Activated T-helper 2 cell treated with anti-CD3 and anti-CD28 coated beads, Interferon-gamma antibody, Interleukin-2, Interleukin-4, amounts not matched to agents 10 μg/mL and 5 μg/mL and 100 μg/mL, durations not matched to agents 14 hours and 24 hours and 36 hours (primary cell): ENCODE measurements at places on chromosomes 12 and 14. TPM values are rescaled to one million over a fixed set of nuclear protein-coding genes. Genes with fewer than 3 reads are reported as not detected.

The DPPA3 gene
- not detected in 2 replicates for total RNA-seq

The LRP1-AS gene
- not detected in 2 replicates for total RNA-seq

The TMPRSS12 gene
- not detected in 2 replicates for total RNA-seq

The RPGRIP1 gene
- total RNA-seq: not detected in 2 replicates

The AREL1 gene
- 40.0 and 46.9 TPM in 2 replicates for total RNA-seq

The PPP2R5E gene
- 44.1 and 47.6 TPM in 2 replicates for total RNA-seq

The GPR132 gene
- total RNA-seq: 27.1 and 29.8 TPM in 2 replicates

The TDP1 gene
- total RNA-seq: 95.6 and 97.5 TPM in 2 replicates

The LGALS3 gene
- 14.8 and 18.7 TPM in 2 replicates for total RNA-seq

The MDGA2 gene
- not detected in 2 replicates for total RNA-seq

The C12orf57 gene
- total RNA-seq: 158 and 173 TPM in 2 replicates

The DEPDC4 gene
- 1.7 and 1.8 TPM in 2 replicates for total RNA-seq

The PRICKLE1 gene
- 0.05 TPM in 1 of 2 replicates, not detected in the other for total RNA-seq

The NPC2 gene
- total RNA-seq: 17.8 and 19.2 TPM in 2 replicates

- no peak for DNase-seq
- no peaks in the 10 kb centered on the region for H3K4me1 ChIP-seq
- H3K4me3 ChIP-seq: no peak overlapping the region
Measured at GRCh38 chr14:79540394-79540793, 670.9 kb downstream of the DIO2 start.

DNA sequence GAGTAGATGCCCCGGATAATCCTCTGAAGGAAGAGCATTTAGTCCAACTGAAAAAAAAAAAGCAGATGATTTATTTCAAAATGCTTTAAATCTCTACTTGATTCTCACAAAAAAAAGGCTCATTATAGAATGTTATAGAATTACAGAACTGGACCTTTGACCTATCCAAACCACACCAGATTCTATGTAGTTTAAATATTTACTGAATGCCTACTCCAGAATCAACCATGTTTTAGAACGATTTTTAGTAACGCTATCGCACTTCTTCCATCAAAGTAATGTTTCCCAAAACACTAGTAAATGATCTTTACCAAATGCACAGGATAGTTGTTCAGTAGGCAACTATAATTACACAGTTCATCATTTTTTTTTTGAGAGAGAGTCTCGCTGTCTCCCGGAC lies 2.6 kb downstream of the RPS29 start:
- H3K36me3 ChIP-seq: peaks cover 71% of the 10 kb centered on the region
- no peaks in the 10 kb centered on the region for H3K27me3 ChIP-seq
- peak overlapping the region; percentile 92 for H3K4me3 ChIP-seq
- no peak for DNase-seq

- no peak overlapping the region for H3K4me3 ChIP-seq
- no peak for DNase-seq
- no peak overlapping the region for H3K27ac ChIP-seq
- H3K4me1 ChIP-seq: no peaks in the 10 kb centered on the region
- no peaks in the 10 kb centered on the region for H3K36me3 ChIP-seq
Measured at GRCh38 chr12:70876952-70877351, 43.6 kb downstream of the PTPRR start.

- DNase-seq: no peak
- peaks cover 25% of the 10 kb centered on the region for H3K36me3 ChIP-seq
- no peaks in the 10 kb centered on the region for H3K27me3 ChIP-seq
- H3K27ac ChIP-seq: peak overlapping the region; percentile 36
- H3K4me3 ChIP-seq: peak overlapping the region; percentile 75
Measured at GRCh38 chr14:39268393-39268792, 34.7 kb downstream of the MIA2 start.

- H3K27me3 ChIP-seq: no peaks in the 10 kb centered on the region
- H3K4me3 ChIP-seq: no peak overlapping the region
- DNase-seq: no peak
- H3K27ac ChIP-seq: no peak overlapping the region
- H3K4me1 ChIP-seq: peaks cover 4% of the 10 kb centered on the region
Measured at GRCh38 chr12:49642370-49642802, 19.0 kb downstream of the PRPF40B start.

- no peak overlapping the region for H3K4me3 ChIP-seq
- no peak for DNase-seq
- peaks cover 7% of the 10 kb centered on the region for H3K36me3 ChIP-seq
- H3K27ac ChIP-seq: no peak overlapping the region
Measured at GRCh38 chr14:76984787-76985375, 43.6 kb downstream of the IRF2BPL start.

- no peaks in the 10 kb centered on the region for H3K36me3 ChIP-seq
- peaks cover 2% of the 10 kb centered on the region for H3K27me3 ChIP-seq
- H3K4me1 ChIP-seq: peaks cover 10% of the 10 kb centered on the region
Measured at GRCh38 chr14:51981218-51981854, 8.0 kb upstream of the RTRAF start.

- H3K36me3 ChIP-seq: peaks cover 66% of the 10 kb centered on the region
- no peak overlapping the region for H3K27ac ChIP-seq
- H3K4me3 ChIP-seq: no peak overlapping the region
- peak; percentile 41 for DNase-seq
Measured at GRCh38 chr14:23562822-23563472, 4.6 kb downstream of the AP1G2 start.

DNA sequence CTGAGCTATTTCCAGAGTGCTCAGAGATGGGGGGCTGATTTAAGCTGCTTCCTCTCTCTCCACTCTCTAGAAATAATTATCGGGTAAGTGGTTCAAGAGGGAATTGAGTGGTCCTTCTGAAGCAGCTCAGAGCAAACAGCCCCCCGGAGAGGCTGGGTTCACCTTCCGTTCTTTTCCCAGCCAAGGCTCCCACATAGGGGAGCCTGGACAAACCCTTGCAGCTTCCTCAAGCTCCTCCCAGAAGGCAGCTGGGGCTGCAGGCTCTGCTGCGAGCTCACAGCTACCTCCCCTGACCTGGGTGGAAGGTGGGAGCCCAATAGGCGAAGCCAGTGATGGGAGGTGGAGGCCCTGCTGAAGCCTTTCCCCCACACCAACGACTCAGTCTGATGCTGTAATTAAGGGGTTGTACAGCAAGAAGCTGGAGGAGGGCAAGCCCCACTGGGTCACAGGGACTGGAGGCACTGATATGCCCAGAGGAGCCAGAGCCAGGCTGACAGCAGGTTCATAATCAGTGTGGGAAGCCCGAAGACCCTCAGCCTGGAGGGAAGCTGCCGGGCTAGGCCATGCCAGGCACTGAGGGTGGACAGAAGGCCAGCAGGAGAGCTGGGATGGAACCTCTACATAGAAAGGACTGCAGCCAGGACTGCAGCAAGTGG lies 52.4 kb downstream of the ARL6IP4 start:
- H3K27ac ChIP-seq: no peak overlapping the region
- peaks cover 14% of the 10 kb centered on the region for H3K4me1 ChIP-seq
- no peak for DNase-seq
- H3K27me3 ChIP-seq: no peaks in the 10 kb centered on the region
- H3K36me3 ChIP-seq: peaks cover 4% of the 10 kb centered on the region

DNA sequence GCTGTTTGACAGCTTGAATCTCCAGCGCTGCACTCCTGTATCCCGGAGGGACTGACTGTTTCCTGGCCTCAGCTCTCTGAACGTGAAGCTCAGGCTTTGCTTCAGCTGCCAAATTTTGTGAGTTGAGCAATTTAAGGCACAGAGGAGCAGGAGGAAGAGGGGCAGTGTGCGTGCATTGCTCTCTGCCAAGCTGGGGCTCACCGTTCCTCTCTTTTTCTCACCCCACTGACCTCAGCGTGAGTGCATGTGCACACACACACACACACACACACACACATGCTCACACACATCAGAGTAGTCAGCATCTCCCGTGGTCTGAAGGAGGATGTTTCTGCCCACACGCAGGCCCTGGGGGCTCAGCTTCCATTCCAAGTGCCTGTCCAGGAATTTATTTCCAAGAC lies 27.8 kb upstream of the BDKRB2 start:
- H3K27ac ChIP-seq: no peak overlapping the region
- H3K27me3 ChIP-seq: no peaks in the 10 kb centered on the region
- no peaks in the 10 kb centered on the region for H3K4me1 ChIP-seq
- no peak for DNase-seq
- H3K36me3 ChIP-seq: no peaks in the 10 kb centered on the region

DNA sequence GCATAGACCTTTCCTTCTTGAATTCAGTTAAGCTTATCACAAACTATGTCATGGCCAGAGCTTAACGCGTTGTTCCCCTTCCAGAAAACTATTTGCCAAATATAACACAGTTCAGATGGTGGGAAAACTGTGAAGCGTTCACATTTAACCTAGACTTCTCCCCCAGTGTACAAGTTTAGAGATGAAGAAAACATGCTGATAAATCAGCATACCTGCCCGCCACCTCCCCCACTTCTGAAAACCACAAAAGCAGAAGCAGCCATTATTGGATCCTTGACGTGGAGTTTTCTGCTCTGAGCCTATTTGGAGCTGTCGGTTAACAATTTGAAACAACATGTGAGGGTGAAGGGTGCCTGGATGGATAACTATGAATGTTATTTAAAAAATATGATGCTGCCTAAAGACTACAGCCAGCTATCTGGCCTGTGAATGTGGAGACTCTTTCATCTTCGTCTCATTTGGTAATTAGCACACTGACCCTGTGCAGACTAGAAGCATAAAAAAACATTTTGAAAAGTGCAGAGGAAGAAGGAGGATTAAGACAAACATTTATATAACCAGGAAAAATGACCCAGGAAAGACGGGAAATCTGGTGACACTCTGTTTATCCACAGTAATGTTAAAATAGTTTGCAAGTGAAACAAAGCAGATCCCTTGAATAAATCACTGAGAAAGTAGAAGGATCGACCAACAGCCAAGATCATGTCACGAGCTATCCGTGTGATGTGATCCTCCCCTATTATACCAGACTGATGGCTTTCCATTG lies 408.2 kb downstream of the AEBP2 start:
- H3K27ac ChIP-seq: peak overlapping the region; percentile 40
- H3K4me3 ChIP-seq: no peak overlapping the region
- H3K4me1 ChIP-seq: peaks cover 11% of the 10 kb centered on the region
- H3K36me3 ChIP-seq: peaks cover 3% of the 10 kb centered on the region
- DNase-seq: no peak
- H3K27me3 ChIP-seq: no peaks in the 10 kb centered on the region

GRCh38 chr12:72586456-72586855 lies 314.3 kb downstream of the TRHDE start:
- H3K4me3 ChIP-seq: no peak overlapping the region
- no peak overlapping the region for H3K27ac ChIP-seq
- DNase-seq: no peak
- H3K36me3 ChIP-seq: no peaks in the 10 kb centered on the region
- no peaks in the 10 kb centered on the region for H3K4me1 ChIP-seq

DNA sequence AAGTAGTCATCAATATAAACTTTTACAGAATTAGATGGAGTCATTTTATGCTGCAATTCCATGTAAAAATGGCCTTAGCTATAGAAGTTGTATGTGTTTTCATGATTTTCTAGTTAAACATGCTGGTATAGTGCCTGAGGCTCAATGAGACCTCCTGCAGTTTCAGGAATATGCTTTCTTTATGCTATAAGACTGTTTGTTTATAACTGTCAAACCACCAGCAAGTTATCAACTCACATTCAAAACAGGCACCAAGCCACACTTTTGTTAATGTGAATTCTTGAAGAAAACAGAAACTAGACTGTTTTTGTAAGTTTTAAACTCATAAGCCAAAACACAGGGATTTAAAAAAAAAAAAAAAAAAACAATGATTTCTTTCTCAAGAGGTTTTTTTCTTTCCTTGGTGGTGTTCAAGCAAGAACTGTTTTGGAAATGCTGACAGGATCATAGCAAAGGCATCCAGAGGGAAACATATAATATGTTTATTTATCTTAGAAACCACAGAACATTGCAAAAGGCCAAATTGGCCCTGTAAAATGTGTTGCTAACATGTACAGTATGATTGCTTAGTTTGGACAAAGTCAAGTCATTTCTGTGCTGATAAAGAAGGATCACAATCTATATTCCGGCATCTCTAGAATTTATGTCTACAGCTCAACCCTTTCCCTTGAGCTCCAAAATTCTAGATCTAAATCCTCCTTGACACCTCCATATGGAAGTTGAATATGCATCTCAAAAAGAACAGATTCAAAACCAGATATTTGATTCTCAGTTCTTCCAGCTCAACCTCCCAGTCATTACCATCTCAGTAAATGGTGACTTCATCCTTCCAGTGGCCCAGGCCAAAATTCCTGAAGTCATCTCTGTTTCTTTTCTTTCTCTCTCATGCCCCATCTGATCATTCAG lies 29.0 kb upstream of the LUM start:
- no peak overlapping the region for H3K27ac ChIP-seq
- DNase-seq: no peak
- H3K4me1 ChIP-seq: no peaks in the 10 kb centered on the region
- H3K4me3 ChIP-seq: no peak overlapping the region
- H3K36me3 ChIP-seq: no peaks in the 10 kb centered on the region
- no peaks in the 10 kb centered on the region for H3K27me3 ChIP-seq

DNA sequence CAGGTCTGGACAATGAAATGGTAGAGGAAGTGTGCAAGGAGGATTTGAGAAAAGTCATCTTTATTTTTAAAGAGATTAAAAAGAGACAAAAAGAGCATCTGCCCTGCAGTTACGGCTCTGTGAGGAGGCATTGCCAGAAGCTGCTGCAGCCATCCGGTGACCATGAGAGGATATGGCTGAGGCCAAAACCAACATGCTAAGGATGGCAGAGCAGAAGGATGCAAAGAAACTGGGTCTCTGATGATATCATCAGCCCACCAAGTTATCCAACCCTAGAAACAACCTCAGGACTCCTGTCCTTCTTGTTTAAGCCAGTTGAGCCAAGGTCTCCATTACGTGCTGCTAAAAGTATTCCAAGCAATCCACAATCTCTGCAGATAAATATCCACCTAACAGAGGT lies 48.0 kb upstream of the CCND2 start:
- no peaks in the 10 kb centered on the region for H3K36me3 ChIP-seq
- DNase-seq: no peak
- no peak overlapping the region for H3K27ac ChIP-seq
- peaks cover 9% of the 10 kb centered on the region for H3K4me1 ChIP-seq

- H3K27me3 ChIP-seq: no peaks in the 10 kb centered on the region
- H3K4me3 ChIP-seq: no peak overlapping the region
- DNase-seq: no peak
- no peaks in the 10 kb centered on the region for H3K36me3 ChIP-seq
- no peaks in the 10 kb centered on the region for H3K4me1 ChIP-seq
Measured at GRCh38 chr14:42149609-42150261, 543.1 kb downstream of the LRFN5 start.

GRCh38 chr14:74014299-74014698 lies 4.8 kb downstream of the ENTPD5 start:
- H3K27ac ChIP-seq: no peak overlapping the region
- no peak for DNase-seq
- H3K27me3 ChIP-seq: no peaks in the 10 kb centered on the region

DNA sequence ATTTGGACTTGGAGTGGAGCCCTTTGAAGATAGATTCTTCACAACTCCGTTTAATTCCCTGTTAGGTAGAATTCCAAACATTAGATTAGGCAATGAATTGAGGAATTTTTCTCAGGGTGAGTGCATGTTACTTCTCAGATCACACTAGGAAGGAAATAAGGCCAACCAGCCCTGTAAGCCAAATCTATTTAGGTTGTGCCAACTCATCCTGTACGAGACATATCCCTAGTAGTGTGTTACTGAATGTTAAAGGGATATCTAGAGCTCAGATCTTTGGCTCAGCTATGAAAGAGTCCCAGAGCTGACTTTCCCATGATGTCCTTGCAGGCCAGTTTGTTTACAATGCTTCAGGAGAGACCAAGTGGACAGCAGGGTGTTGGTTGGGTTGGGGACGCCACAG lies 45.6 kb downstream of the GPHB5 start:
- no peaks in the 10 kb centered on the region for H3K4me1 ChIP-seq
- no peaks in the 10 kb centered on the region for H3K27me3 ChIP-seq
- no peak overlapping the region for H3K27ac ChIP-seq
- no peak for DNase-seq

GRCh38 chr12:122849352-122850047 lies 14.2 kb downstream of the HIP1R start:
- no peaks in the 10 kb centered on the region for H3K36me3 ChIP-seq
- H3K27me3 ChIP-seq: no peaks in the 10 kb centered on the region
- H3K4me3 ChIP-seq: no peak overlapping the region
- no peak for DNase-seq
- no peaks in the 10 kb centered on the region for H3K4me1 ChIP-seq
